Cardiac septum (tissue), 1 donor: ENCODE measurements at places on chromosomes 4 and X. TPM values are rescaled to one million over a fixed set of nuclear protein-coding genes. Genes with fewer than 3 reads are reported as not detected.

DNA sequence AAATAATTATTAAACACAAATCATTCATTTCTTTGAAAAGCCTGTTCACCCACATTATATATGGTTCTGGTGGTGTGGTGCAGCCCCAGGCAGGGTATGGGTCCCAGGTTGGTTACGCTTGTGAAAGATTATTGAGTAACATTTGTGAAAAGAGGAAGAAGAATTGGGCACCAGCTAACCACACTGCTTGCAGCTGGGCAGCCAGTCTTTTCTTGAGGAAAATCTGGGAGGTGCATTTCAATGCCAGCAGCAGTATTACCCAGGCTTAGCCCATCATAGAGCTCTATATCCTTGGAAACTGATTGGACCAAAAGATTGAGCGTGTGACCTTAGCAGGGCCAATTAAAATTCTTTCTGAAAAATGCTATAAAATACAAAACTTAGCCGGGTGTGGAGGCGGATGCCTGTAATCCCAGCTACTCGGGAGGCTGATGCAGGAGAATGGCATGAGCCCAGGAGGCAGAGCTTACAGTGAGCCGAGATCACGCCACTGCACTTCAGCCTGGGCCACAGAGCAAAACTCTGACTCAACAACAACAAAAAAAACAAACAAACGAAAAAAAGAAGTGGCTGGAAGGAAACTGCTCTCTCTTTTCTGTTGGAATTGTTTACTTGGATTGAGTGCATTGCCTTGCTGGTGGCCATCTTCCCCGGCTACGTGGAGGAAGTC is 9.7 kb upstream of the PLAC8 start:
- no peak for DNase-seq

DNA sequence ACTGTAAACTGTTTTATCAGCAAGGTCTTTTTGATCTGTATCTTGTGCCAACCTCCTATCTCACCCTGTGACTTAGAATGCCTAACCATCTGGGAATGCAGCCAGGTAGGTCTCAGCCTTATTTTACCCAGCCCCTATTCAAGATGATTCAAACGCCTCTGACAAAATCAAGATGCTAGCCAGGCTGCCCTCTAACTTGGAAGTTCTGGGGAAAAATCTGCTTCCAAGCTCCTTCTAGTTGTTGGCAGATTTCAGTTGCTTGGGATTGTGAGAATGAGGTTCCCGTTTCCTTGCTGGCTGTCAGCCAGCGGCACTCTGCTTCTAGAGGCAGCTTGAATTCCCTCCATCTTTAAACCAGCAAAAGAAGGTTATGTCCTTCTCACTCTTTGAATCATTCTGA is 34.7 kb downstream of the LUZP4 start:
- DNase-seq = no peak

- DNase-seq = no peak
Observed at GRCh38 chrX:78839711-78840110, 92.2 kb downstream of the LPAR4 start.

GRCh38 chrX:17567187-17567586 is 170.1 kb upstream of the SCML1 start:
- DNase-seq = no peak

DNA sequence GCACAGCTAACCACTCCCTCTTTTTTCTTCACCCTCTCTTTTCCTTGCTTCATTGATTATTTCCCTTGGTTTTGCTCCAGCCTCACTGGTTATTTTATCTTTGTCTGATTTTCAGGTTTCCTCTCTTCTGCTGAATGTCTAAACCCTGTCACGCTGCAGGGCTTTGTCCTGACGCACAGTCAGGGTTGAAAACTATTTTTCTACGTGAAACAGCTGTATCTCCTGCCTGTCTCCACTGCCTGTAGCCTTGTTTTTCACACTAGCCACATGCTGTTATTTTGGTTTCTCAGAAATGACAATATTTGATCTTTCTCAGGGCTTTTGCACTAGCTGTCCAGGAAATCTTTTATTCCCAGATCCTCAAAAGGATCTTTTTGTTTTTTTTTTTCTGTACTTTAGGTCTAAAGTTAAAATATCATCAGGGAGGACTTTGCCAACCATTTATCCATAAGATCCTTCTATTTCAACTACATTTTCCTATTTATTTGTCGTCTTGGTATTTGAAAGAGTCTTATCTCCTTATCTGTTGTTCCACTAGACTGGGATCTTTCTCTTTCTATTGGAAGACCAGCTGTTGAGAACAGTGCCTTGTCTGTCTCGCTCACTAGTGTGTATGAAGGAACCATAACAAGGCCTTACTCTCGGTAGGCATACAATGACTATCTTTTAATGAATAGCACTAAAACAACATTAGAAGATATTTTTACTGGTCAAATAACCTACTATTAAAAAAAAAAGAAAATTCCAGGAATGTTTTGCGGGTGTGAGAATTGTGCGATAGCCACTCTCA is 164.3 kb downstream of the PDHA2 start:
- DNase-seq = no peak

DNA sequence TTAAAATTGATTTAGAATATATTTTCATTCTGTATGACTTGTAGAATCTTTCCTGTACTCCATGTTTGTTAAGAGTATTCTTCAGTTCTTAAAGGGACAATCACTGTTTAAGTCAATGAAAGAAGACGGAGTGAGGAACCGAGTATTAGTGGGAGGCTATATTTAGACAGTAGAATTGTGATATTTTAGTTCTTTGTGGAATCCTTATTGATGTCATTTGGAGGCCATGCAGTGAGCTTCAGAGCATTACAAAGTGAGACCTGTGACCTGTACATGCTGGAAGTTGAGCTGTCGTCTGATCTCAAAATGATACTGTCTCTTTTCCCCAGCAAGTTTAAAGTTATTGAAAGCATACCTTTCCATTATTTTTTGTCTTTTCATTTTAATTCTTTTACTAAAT is 394.7 kb downstream of the GALNTL6 start:
- no peak for DNase-seq

Gene TMEM35A
- 0.11 TPM for total RNA-seq

DNA sequence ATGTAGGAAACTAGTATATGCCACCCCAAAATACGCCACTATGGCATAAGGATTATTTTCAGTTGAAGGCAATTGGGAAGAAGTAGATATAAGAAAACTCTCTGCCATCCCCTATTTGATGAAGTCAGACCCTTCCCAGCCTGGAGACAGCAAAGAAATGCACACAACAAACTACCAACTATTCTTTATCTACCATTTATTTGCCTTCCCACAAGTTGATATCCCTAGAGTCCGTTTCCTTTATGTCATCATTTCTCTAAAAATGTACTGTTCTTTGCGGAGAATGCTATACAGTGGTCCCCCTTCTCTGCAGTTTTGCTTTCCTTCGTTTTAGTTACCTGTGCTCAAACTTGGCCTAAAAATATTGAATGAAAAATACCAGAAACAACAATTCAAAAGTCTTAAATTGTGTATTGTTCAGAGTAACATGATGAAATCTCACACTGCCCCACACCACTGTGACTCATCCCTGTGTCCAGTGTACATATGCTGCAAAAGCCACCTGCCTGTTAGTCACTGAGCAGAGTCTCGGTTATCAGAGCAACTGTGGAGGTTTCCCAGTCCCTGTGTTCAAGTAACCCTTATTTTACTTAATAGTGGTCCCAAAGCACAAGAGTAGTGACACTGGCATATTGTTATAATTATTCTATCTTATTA is 152.3 kb downstream of the WDFY3 start:
- no peak for DNase-seq

DNA sequence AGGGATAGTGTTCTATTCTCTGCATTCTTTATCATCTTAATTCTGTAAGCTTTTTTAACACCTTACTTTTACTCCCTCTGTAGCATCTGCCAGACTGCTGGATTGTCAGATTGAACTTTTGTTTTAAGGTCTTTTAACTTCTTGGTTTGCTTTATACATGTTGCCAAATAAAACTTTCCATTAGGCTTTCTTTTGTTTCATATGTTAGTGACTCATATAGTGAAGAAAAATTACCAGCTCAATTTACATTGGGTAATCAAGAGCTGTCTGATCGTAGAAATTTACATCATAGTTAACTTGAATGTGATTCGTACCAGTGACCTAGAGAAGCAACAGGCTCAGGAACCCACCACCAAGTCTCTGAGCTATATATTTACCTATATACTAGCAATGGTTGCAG is 28.5 kb upstream of the KLHL4 start:
- DNase-seq = no peak

- DNase-seq = no peak
Observed at GRCh38 chr4:8173492-8174242, 15.1 kb upstream of the ABLIM2 start.

DNA sequence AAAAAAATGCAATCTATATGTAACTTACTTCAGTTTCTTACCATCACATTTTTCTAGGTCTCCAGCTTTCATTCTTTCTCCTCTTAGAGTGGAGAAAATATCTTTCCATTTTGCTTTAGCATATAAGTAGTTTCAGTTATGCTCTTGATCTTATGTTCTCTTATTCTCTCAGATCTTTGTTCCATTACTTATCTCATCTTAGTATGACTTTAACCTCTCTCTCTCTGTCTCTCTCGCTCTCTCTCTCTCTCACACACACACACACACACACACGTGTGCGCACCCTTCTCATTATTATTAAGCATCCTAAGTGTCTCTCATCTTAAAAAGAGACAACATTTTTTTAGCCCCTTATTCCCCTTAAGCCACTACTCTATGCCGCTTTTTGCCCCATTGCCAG is 92.8 kb downstream of the FAAH2 start:
- DNase-seq = no peak

GRCh38 chr4:81845761-81846160 is 374.1 kb upstream of the RASGEF1B start:
- DNase-seq = no peak

Gene IBSP
- not detected for total RNA-seq

- DNase-seq = no peak
Observed at GRCh38 chr4:108628411-108628810, 8.0 kb downstream of the RPL34 start.

GRCh38 chr4:34187056-34187455 is 2057.3 kb downstream of the ARAP2 start:
- no peak for DNase-seq

GRCh38 chr4:153215921-153216320 is 11.7 kb downstream of the TRIM2 start:
- DNase-seq = no peak

Gene WFS1
- 48.4 TPM for total RNA-seq

DNA sequence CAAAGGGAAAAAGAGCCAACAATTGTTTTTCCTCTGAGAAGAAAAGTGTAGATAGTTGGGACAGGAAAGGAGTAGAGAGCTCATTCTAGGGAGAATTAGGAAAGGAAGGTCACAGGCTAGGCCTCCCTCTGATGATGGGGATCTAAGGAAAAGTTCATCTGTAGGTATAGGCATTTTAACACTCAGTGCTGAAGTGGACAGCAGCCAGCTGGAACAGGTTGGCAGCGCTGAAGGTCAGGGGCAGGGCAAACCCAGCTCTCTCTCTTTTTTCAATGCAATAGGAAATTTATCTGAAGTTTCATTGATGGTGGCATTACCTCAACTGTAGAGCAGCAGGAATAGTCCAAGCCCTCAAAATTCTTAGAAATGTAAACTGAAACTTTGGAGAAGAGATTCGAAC is 98.5 kb upstream of the ETNPPL start:
- DNase-seq = no peak

DNA sequence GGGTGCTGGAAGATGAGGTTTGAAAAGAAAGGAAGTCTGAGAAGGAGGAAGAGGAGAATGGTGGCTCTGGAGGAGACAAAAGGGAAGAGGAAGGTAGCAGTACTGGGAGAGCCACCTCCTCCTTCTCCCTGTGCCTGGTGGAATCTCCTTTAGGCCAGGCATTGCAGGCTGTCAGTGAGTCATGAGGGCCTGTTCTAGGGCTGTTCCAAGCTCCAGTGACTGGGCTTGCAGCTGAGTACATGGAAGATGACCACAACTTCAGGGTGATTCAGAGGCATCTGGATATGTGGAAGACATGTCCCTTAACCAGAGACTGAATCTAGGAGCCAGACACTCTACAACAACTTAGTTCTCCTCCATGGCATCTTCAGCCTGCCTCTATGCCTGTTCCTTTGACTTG is 107.8 kb downstream of the EFNB1 start:
- no peak for DNase-seq

DNA sequence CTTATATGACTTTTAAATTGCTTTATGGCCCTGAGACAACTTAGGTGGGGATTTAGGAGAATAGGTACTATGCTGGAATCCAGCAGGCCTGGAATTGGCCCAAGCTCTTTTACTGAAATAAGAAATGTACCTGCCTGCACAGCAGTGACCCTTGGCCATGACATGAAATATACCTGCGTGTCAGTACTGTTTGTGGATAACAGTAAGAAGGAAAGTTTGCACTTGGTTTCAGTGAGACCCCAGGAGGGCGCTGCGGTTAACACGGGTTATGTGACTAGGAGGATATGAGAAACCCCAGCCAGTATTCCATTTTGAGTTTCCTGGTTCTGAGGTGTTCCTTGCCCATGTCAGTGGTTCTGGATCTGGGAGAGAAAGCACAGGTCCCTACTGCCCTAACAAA is 5.3 kb downstream of the MTM1 start:
- no peak for DNase-seq

- no peak for DNase-seq
Observed at GRCh38 chr4:114019969-114020358, 40.5 kb upstream of the ARSJ start.

GRCh38 chr4:114752391-114753165 is 154.0 kb downstream of the UGT8 start:
- no peak for DNase-seq

Gene ART3
- total RNA-seq = 57.0 TPM

DNA sequence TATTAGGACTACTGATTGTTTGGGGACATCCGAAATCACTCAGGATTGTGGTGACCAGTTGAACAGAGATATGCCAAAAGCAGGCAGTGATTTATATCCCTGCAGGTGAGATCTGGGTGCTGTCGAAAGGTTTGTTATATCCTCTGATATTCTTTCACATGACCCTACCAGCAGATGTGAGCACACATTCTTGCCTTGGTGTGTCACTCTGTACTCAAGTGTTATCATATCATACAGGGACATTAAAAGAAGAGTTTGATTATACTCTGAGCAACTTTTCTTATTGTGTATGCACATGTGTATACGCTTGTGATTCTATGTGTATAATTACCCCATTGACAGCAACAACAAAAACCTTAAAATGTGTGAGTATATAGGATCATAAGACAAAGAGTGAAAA is 381.2 kb upstream of the IGFBP7 start:
- no peak for DNase-seq

Gene TSPAN6
- 3.0 TPM for total RNA-seq

GRCh38 chr4:2489081-2489805 is 20.3 kb downstream of the RNF4 start:
- no peak for DNase-seq
